ENCODE measurements at places on chromosomes 6 and 20.
A peak's percentile ranks its signal among the peaks of the same experiment; 100 is the strongest.

DNA sequence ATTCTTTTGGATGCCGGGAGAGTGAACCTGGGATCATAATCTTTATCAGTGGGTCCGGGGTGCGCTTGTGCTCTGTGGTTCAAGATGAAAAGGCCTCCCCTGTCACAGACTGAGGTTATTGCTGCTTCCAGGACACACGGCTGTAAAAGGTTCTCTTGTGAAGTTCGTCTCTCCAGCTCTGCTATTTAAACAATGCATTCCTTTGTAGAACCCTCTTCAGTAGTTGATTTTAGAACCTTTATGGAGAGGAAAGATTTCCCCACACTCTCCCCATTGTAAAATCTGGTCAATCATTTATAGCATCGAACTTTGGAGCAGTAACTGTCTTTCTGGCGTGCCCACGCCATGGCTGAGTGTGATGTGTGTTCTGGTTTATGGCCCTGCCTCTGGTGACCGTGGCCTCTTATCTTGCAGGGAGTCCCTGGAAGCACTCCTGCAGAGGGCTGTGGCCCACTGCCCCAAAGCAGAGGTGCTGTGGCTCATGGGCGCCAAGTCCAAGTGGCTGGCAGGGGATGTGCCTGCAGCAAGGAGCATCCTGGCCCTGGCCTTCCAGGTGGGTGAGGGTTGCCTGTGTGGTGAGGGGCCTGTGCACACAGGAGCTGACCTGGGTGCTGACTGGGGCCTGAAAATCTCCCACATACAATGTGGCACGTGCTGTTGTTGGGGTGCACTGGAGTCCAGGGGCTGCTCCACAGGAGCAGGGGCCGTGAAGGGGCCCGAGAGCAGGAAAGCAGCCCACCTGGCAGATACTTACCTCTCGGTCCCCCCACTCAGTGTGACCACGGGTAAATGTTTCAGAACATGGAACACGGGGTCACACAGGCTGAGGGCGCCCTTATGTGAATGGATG, 11.6 kb upstream of the C20orf204 start:
- DNase-seq = peak; percentile 69

GRCh38 chr6:44262467-44263353, 2.6 kb downstream of the NFKBIE start:
- DNase-seq = peak; percentile 52

- no peak for DNase-seq
Measured at GRCh38 chr20:38218566-38218885, 42.0 kb downstream of the KIAA1755 start.

GRCh38 chr20:1345030-1345755, 16.3 kb upstream of the SDCBP2 start:
- DNase-seq = no peak

GRCh38 chr6:138001750-138002349, 105.4 kb downstream of the PERP start:
- DNase-seq = no peak

- no peak for DNase-seq
Measured at GRCh38 chr6:57220083-57220703, 1.9 kb downstream of the RAB23 start.

DNA sequence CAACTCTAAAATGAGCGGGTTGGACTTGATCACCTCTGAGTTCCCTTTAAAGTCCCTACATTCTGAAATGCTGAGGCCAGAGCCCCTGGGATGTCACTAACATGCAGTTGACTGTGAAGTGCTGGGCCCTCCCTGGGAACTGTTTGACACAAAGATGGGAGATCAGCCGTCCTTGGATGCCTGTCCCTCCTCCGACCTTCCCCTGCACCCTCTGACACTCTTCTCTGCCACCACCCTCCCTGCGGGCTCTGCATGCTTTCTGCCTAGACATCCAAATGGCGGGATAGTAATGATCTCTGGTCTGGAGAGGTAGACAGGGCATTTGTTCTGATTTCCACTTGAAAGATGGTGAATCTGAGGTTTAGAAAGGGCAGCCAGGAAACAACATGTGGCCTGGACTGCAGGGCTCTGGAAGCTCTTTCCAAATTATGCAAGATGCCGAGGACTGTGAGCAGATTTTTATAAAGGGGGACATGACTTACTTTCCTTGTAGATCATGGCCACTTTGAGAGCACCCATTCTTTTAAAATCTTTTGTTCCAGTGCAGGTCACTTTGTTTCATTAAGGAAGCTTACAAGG, 113.2 kb downstream of the ZDHHC14 start:
- DNase-seq = no peak

- DNase-seq = no peak
Measured at GRCh38 chr6:16198061-16198705, 40.2 kb upstream of the GMPR start.

GRCh38 chr20:35453647-35454046, 1.8 kb upstream of the CEP250 start:
- no peak for DNase-seq

- no peak for DNase-seq
Measured at GRCh38 chr6:3350252-3350796, 91.6 kb downstream of the PSMG4 start.

DNA sequence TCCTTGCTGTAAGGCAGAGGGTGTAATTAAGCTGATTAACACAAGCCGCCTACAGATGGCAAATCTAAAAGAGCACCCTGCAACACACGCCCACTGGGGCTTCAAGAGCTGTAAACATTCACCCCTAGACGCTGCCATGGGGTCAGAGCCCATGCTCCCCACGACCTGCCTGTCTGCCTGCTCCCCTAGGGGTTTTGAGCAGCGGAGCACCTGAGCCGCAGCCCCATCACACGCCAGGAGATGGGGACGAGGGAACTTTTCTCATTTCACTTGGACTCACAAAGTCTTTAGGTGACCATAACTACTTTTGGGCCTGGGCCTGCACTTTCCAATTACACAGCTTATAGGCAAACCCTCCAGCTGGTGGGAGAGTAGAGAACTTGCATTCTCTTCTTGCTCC, 99.0 kb upstream of the SOX4 start:
- DNase-seq = no peak

DNA sequence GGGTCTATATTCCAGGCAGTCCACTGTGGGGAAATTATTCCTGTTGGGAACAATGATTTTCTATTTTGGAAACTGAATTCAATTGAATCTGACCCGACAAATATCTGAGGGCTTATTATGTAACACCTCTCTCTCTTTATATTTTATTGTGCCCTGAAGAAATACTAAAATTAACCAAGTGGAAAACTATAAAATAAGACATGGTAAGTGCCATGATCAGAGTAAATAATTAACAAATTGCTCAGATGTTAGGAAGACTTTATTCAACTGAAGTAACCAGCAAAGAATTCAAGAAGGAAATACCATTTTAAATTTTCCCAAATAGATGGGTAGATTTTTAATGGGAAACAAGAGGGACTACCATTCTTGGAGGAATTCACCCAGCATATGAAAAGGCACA, 632.9 kb downstream of the MAFB start:
- no peak for DNase-seq

DNA sequence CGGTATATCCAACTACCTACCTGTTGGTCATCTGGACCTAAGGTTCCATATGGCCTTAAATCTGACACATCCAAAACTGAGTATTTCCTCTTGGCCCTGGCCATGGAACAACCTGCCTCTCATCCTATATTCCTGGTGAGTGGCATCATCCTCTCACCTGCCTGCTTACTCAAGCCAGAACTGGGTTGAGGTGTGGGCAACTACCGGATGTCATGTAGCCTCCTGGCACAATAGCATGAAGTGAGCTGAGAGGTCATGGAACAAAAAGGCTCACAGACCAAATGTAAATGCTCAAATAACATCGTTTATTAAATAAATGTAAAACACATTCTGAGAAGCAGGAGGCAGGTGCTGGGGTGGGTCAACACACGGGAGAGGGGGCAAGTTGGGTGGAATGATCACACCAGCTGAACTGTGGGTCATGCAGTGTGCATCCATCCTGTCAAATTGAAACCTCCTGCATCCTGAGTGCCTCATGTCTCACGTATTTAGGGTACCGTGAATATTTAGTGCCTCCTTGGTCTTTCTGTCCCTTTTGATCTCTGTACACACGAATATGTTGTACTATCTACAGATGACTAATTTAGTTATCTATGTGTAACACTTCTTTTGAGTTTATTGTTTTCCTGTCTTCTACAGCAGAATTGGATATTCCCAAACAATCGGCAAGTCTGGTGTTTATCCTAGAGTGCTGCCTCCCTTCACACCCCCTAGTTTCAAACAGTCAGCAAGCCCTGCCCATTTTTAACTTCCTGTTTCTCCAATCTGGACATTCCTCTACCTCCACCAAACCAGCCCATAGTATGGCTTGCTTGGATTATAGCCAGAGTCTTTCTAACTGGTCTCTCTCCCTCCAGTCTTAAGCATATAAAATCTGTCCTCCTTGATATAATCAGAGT, 7.9 kb upstream of the POU5F1 start:
- DNase-seq = no peak

DNA sequence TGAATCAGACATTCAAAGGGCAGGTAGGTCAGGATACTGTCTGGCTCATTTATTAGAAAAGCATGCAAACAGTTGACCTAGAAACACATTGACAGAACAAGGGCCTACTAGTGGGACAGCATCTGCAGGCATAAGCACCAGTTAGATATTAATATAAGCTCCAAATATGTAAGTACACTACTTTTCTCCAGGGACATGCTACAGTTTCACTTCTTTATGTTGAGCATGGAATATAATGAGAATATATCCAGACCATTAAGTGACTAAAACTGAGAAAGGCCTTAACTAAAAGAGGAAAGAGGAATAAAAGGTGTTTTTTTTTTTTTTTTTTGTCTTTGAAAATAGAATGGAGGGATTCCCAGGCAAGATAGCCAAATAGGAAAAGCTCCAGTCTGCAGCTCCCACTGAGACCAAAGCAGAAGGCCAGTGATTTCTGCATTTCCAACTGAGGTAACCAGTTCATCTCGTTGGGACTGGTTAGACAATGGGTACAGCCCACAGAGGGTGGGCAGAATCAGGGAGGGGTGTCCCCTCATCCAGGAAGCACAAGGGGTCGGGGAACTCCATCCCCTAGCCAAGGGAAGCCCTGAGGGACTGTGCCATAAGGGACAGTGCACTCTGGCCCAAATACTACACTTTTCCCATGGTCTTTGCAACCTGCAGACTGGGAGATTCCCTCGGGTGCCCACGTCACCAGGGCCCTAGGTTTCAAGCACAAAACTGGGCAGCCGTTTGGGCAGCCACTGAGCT, 251.6 kb downstream of the PHF3 start:
- no peak for DNase-seq

Measured in right lobe of liver (tissue), 6 donors.